ENCODE measurements at places on chromosomes 1 and 21.

- DNase-seq: no peak
Observed at GRCh38 chr21:42250422-42251403, 31.8 kb downstream of the ABCG1 start.

DNA sequence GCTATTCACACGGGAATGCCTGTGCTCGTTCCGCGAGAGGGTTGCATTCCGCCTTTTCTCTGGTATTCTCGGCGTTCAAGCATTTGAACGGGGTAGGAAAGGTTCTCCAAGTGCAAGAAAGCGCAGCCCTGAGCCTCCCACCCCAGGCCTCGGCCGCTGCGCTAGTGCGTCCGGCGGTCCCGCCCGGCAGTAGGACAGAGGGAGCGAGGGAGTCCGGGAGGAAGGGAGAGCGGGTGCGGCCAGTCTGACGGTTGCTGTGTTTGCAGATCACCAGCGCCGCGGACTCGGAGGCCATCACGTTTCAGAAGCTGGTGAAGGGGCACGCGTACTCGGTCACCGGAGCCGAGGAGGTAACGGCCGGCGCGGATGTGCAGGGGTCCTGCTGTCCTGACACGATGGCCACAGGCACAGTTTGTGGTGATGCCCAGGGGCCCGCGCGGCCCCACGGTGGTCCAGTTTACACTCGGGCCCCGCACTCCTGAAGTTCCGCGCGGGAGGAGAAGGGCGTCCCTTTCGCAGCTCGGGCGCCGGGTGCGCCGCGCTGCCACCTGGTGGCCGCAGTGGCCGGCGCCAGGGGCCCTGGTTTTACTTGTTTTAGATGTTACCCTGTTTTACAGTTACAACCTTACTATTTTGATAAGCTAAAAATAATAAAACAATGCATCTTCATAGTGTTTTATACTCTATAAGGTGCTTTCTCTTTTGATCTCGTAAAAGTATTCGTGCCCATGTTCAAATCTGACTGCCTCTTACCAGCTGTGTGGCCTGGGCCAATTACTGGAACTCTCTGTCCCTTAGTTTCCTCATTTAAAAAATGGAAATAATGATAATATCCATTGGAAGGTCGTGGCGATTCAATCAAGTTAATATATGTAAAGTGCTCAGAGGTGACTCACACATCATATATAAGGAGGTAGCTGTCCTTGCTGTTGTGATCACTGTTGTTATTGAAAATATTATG is 36.7 kb downstream of the CAPN2 start:
- peak; percentile 82 for DNase-seq

DNA sequence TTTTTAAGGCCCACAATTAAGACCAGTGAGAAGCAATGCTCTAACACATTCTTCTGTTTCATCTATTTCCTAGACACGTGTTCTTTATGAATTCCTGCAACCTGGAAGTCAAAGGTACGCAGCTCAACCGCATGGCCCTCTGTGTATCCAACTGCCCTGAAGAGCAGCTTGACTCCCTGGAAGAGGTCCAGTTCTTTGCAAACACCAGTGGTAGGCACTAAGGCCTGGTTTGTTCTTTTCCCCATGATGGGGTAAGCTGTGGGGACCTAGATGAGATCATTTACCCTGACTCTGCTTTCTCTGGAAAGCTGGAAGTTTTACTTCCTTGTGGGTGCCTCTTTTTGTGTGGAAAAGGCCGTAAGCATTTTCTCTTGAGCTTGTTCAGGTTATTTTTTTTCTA is 7.3 kb downstream of the SLC44A3 start:
- DNase-seq: no peak

- peak; percentile 30 for DNase-seq
Observed at GRCh38 chr1:165815725-165816124, 11.7 kb upstream of the UCK2 start.

GRCh38 chr1:155012026-155012546 is 9.5 kb downstream of the ZBTB7B start:
- DNase-seq: peak; percentile 78

DNA sequence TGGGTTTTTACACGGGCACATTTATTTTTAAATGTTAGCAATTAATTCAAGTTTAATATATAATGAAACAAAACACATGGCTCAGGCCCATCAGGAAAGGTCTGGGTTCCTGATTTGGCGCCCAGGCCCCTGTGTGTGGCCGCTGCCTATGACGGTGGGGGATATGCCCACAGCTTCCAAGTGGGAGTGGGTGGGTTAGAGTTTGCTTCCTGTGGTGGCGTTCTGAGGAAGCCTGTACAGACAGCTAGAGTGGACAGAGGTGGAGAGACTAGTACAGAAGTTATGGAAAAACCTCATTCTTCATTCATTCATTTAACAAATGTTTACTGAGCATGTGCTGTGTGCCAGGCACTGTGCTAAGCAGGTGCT is 22.4 kb upstream of the EPS8L3 start:
- DNase-seq: no peak

DNA sequence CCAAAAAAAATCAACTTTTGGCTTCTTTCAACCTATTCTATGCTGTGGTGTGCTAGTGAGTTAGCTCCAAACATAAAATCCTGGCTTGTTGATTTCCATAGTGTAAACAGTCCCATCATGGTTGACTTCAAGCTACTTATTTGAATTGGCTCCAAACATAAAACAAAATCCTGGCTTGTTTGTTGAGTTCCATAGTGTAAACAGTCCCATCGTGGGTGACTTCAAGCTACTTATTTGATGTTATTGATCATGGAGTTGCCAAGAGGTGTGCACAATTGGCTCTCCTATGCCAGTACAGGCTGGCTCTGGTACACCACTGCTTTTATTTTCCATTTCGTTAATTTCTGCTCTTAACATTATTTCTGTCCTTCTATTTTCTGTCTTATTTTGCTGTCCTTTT is 1.8 kb upstream of the COA6 start:
- no peak for DNase-seq

- peak; percentile 52 for DNase-seq
Observed at GRCh38 chr1:70504821-70505193, 93.7 kb downstream of the CTH start.

DNA sequence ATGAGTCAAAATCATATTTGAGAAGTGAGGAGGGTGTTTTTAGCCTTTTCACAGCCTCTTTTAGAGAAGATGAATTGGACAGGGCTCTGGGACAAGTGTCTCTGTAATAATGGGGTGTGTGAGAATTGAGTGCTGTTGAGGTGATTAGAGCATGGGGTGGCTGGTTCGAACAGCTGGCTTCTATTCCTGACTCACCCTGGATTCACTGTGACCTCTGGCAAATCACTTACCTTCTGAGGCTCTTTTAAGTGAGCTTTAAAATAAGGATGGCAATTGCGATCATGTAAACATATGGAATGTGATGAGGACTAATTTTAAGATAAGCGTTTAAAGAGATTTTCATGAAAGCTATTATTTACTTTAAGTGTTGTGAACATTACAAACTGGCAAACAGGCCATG is 243.4 kb downstream of the ADGRL2 start:
- DNase-seq: peak; percentile 4

GRCh38 chr1:214861615-214862014 is 220.9 kb upstream of the KCNK2 start:
- peak; percentile 61 for DNase-seq

DNA sequence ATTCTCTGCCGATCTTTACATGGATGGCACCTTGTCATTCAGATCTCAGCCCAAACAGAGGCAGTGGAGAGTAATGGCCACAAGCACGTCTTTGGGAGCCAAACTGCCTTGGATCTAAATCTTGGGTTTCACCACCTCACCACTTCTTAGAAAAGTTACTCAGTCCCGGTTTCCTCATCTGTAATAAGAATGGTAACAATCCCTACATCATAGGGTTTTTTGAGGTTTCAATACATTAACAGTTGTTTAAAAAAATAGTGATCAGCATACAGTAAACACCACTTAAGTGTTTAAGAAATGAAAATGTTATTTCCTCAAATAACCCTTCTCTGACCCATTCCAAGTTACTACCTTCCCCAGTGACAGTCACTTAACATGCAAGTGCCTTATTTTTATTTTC is 38.5 kb upstream of the KCNA3 start:
- no peak for DNase-seq

- DNase-seq: no peak
Observed at GRCh38 chr1:162018418-162018817, 5.3 kb downstream of the OLFML2B start.

- peak; percentile 55 for DNase-seq
Observed at GRCh38 chr21:16522548-16522947, 792.8 kb downstream of the USP25 start.

DNA sequence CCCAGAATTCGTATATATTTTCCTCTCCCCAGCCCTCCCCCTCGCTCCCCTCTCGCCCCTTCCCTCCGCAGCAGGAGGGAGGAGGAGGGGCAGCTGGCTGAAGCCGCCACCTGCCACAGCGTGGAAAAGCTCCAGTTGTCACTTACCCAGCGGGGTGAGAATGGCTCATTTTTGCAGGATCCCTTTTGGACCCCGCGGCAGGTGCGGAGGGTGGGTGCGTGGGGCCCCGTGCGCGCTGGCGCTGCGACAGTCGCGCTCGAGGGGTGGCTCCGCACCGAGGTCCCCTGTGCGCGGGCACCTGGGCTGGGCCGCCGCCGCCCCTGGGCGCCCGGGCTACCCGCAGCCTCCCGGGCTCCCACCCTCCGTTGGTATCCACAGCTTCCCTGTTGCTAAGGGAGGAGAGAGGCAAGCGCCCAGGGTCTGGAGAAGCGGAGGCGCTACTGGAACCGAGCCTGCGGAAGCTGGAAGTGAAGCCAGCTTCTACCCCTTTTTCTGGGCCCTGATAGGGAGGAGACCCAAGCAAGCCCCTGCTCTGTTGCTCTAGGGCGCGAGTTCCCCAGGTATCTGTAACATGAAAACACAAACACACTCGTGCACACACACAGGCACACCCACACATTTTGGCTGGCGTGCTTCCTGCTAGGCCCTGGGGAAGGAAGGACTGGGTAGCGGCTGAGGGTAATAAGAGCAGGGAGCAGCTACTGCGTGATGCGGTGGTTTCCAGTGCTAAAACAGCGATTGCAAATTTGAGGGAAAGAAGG is at the start of gene ERICH3:
TSS of gene ERICH3 (minus strand) at position 442 of the 761 bp plus-strand sequence. CDS start at position 169, 273 bp downstream.
- DNase-seq: no peak

DNA sequence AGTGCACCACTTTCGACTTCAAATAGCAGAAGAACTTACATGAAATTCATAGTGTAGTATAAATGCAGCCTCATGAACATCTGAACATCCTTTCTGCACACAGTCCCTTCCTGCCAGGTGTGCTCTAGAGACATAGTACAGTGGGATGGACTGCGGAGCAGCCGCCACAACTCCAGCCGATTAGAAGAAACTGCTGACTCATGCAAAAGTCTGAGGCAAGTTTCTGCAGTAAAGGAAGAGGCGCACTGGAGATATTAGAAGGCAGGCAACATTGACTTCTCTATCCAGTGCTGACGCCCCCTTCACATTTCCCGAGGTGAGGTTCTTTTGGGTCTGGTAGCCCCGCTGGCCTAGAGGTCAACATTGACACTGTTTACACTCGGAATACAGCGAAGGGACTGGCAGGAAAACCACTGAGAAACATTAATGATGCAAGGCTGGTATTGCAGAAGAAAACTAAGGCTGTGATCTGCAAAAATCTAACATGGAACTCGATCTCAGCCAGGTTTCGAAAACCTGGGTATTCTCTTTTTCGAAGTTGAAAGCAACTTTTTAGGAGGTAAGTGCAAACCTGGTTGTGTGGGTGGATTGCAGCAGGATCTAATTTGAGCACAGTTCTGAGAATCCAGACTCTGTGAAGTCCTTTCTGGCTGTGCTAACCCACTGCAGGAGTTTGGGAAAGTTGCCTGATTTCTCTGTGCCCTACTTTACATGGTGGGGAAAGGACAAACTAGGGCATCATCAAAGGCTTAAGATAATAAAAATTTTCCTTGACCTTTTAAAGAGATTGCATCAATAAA is 90.7 kb downstream of the CDC7 start:
- DNase-seq: no peak

DNA sequence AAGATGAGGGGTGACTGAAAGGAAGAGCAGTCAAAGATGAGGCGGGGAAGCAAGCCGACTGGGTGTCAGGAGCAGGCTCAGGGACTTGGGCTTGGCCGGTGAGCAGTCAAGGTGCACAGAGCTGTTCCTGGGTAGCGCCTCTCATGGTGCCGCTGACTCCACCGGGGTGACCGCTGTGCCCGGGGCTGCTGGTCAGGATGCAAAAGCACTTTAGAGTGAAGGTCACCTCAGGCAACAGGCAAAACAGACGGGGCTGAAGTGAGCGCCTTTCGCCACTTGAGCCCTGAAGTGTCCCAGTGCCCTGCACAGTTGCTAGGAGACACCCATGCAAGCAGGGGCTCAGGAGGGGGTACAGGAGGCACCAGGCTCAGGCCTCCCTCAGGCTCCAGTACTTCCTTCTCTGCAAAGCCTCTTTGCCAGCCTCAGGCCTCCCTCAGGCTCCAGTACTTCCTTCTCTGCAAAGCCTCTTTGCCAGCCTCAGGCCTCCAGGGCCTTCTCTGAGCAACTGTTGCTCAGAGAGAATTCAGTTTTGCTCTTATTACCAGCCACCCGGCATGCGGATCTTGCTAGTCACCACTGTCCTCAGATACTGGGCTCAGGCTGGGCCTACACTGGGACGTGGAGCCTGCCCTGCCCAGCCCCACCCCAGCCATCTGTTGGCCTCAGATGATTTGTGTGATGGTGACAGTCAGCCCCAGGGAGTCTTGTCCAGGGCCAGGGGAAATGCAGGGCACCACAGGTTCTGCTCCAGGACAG is 99.7 kb upstream of the IRF2BP2 start:
- DNase-seq: no peak

GRCh38 chr1:15056515-15057285 is 96.8 kb upstream of the TMEM51 start:
- DNase-seq: peak; percentile 82

DNA sequence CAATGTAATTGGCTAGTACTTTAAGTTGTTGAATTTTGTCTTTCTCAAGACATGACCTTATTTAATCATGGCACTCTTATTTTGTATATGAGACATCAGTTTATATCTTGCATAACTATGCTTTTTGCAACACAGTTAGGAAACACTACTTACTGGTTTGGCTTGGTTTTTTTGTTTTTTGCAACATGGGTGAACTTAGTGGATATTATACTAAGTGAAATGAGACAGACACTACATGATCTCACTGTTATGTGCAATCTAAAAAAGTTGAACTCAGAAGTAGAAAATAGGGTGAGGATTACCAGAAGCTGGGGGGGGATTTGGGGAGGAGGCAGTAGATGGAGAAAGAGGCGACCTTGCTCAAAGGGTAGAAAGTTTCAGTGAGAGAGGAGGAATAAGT is 132.1 kb downstream of the PLA2G4A start:
- peak; percentile 37 for DNase-seq

- DNase-seq: no peak
Observed at GRCh38 chr1:26066857-26067256, 573 bp downstream of the TRIM63 start.

- no peak for DNase-seq
Observed at GRCh38 chr1:24745711-24746413, 615 bp downstream of the CLIC4 start.

All from foreskin fibroblast (primary cell).